ENCODE measurements at places on chromosomes 3 and 15.

DNA sequence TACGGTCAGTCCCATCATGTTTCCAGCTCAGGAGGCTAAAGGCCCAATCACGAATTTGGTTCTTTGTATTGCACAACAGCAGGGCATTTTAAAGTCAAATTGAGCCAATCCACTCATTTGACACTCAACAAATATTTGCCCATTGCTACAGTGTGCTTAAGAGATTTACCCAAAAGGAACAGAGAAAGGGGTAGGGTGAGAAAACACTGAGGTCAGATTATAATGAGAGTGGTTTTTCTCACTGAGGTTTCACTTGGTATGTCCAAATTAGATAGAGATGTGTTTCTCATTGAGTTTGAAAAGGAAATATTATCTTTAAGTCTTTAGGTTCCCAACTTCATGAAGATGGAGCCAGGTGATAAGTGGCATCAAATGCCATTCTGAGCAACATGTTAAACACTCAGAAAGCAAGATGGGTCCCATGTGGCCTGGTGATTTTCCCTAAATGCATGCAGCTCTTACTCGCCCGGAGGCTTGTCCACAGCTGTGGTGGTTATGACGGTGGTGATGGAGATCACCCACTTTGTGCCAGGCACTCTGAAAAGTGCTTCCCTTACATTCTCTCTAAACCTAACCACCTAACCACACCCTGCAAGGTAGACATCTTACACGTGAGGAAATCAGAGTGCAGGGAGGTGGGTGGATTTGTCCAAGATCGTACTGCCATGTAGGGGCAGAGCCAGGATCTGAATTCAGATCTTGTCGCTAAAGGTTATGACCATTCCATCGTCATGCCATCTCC is 31.2 kb upstream of the USP3 start:
- DNase-seq: no peak

- no peak for DNase-seq
These were observed 417.7 kb downstream of the LPP start for GRCh38 chr3:188571531-188572095.

DNA sequence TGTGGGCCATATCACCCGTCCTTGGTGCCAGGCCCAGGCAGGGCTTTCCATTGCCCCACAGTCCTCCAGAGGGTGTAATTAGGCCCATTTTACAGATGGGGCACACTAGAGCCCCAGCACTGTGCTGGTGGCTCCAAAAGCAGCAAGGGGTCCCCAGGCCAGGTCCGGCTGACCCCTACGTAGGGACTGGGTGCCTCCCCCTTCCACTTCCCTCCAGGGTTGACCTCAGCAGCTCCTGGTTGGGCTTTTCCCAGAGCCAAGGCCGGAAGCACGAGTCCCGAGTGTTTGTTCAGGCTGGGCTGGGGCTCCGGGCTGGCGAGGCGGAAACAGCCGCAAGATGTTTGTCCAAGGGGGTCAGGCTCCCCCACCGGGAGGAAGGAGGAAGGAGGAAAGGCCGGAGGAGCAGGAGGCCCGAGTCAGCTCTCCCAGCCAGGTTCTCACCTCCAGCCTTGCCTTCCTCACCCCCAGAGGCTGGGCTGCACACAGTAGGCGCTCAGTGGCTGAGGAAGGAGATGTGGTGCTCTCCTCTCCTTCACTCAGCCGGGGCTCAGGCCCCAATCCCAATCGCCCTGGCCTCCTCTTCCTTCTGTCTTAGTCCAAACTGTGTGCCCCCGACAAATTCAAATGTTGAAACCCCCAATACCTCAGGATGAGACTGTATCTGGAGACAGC is 17.1 kb upstream of the PLXND1 start:
- DNase-seq: no peak

GRCh38 chr3:124063197-124063909 is 71.4 kb upstream of the ROPN1 start:
- no peak for DNase-seq

GRCh38 chr15:48695827-48696573 is 50.5 kb upstream of the FBN1 start:
- no peak for DNase-seq

GRCh38 chr3:186596568-186597287 is 16.1 kb upstream of the AHSG start:
- no peak for DNase-seq

GRCh38 chr3:128539376-128539775 is 46.4 kb upstream of the GATA2 start:
- DNase-seq: no peak

- no peak for DNase-seq
These were observed 3.0 kb upstream of the TLNRD1 start for GRCh38 chr15:80997692-80998091.
